ENCODE measurements at places on chromosomes 3 and 15. TPM values are rescaled to one million over a fixed set of nuclear protein-coding genes. Genes with fewer than 3 reads are reported as not detected.
A peak's percentile ranks its signal among the peaks of the same experiment; 100 is the strongest.

The ARHGEF3 gene
- total RNA-seq, result 4.0 TPM

DNA sequence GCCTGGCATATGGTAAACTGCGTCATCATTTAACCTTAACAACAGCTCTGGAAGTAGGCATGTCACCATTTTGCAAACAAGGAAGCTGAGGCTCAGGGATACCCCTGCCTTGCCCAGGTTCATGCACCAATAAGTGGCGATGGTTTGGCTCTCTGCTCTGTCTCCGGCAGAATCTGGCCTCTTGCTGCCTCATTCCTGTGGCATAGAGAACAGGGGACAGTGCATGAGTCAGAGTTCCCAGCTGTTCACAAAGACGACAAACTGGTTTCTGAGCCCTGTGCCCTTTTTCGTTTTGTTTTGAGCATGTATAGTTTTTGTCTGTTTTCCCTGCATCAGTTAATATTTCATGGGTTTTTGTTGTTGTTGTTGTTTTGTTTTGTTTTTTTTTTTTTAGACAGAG is 236.8 kb downstream of the OPA1 start:
- no peak for DNase-seq

GRCh38 chr15:64982472-64982871 is 7.2 kb downstream of the SPG21 start:
- DNase-seq, result no peak

GRCh38 chr15:56831467-56832005 is 86.9 kb upstream of the TCF12 start:
- no peak for DNase-seq

GRCh38 chr3:170458285-170458684 is 39.6 kb downstream of the CLDN11 start:
- DNase-seq, result no peak

- DNase-seq, result no peak
These were observed 5.8 kb upstream of the MYO5C start for GRCh38 chr15:52301265-52301847.

DNA sequence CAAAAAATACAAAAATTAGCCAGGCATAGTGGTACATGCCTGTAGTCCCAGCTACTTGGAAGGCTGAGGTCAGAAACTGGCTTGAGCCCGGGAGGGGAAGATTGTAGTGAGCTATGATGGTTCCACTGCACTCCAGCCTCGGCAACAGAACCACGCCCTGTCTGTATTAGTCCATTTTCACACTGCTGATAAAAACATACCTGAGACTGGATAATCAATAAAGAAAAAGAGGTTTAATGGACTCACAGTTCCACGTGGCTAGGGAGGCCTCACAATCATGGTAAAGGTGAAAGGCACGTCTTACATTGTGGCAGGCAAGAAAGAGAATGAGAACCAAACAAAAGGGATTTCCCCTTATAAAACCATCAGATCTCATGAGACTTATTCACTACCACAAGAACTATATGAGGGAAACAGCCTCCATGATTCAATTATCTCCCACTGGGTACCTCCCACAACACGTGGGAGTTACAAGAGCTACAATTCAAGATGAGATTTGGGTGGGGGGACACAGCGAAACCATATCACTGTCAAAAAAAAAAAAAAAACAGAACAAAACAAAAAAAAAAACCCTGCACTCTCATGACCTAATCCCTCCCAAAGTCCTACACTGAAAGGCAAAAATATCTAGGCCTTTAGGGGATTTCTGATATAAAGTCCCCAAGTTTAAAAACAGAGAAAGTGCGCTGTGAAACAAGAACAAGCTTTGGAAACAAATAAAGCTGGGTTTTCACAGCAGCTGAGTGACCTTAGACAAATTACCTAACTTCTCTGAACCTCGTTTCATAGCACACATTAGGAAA is 224.7 kb downstream of the IGSF11 start:
- no peak for DNase-seq

GRCh38 chr3:52176180-52176752 is 21.7 kb upstream of the ALAS1 start:
- no peak for DNase-seq

DNA sequence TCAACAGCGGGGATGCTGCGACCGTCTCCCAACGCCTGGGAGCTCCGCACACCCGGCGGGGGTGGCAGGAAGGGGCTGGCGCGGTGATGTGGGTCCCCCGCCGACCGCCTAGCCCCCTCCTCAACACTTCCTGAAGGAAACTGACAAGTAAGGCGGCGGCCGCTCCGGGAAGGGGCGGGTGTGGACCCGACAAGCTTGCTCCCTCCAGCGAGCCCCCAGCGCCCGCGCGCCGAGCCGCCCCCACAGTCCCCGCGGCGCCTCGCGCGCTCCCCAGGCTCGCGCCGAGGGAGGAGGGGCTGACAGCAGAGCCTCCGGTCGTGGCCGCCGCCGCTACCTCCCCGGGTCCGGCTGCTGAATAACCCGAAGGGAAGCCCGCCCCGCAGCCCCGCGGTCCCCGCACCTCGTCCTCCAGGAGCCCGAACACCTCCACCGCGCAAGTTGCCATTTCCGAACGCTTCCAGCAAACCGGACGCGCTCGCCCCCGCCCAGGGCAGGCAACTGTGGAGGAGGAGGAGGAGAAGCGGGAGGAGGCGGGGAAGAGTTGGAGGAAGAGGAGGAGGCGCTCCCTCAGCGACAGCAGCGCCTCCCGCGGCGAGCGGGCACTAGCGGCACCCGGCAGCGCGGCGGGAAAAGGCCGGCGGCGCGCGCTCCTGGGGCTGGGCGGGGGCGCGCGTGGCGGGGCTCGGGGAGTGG is at the start of gene NEDD4:
Gene NEDD4 (minus strand): TSS at position 502 of the 693 bp plus-strand sequence. CDS start 57 bp downstream, at position 445.
- DNase-seq, result peak; percentile 80

- no peak for DNase-seq
These were observed 45.7 kb downstream of the GSK3B start for GRCh38 chr3:120048355-120049041.

All from endothelial cell (in vitro differentiated cells).